Central memory CD8-positive, alpha-beta T cell (primary cell): ENCODE measurements at places on chromosomes 1 and 21.

DNA sequence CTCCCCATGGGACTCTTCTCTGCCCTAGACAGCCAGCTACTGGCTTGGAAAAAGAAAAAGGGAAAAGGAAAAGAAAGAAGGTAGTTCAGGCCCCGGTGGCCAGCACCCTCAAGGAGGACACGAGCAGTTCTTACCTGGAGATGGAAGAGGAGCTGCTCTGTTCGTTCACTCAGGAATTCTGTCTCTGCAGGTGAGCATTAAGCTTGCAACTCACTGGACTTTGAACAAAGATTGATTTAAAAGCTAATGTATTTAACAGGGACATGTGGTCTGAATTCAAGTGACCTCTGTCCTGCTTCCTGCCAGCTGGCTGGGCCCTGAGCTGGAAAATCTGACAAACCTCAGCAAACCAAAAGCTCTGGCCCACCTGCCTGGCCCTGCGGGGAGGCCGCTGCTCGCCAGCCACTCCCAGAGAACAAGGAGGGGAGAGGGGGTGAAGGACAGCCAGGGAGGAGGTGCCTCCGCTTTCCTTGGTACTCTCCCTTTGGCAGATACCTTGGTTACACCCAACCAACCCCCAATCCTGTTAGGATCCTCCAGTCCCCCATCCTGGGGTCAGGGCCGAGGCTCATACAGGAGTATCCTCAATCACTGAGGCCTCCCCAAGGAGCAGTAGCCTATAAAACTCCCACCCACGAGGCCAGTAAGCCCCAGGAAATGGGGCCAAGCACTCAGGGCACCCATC is at the start of gene PDZK1:
Gene PDZK1 (minus strand): TSS at position 186 of the 685 bp plus-strand sequence. CDS start 19,347 bp downstream, outside the sequence.
- DNase-seq: no peak
- H3K27me3 ChIP-seq: no peaks in the 10 kb centered on the region
- no peaks in the 10 kb centered on the region for H3K4me1 ChIP-seq
- no peak within 1 kb of the TSS for H3K27ac ChIP-seq

DNA sequence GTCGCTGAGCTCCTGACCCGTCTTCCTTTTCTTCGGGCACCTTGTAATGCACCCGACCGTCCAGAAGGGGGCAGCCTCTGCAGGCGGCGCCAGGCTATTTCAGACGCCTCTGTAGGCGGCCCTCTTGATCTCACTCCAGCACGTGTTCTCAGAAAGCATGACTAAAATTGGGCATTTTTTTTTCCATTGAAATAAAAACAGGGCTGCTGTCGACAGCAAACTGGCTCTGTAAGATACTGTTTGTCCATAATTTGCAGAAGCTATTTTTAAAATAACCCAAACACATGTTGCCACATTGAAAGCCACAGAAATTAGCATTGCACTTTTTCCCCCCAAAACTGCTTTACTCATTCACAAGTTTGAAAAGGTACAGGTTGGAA is 78.0 kb downstream of the STUM start:
- peaks cover 15% of the 10 kb centered on the region for H3K36me3 ChIP-seq
- H3K4me1 ChIP-seq: peaks cover 19% of the 10 kb centered on the region
- peak; percentile 61 for DNase-seq
- peak overlapping the region; percentile 47 for H3K4me3 ChIP-seq
- H3K27ac ChIP-seq: peak overlapping the region; percentile 49

DNA sequence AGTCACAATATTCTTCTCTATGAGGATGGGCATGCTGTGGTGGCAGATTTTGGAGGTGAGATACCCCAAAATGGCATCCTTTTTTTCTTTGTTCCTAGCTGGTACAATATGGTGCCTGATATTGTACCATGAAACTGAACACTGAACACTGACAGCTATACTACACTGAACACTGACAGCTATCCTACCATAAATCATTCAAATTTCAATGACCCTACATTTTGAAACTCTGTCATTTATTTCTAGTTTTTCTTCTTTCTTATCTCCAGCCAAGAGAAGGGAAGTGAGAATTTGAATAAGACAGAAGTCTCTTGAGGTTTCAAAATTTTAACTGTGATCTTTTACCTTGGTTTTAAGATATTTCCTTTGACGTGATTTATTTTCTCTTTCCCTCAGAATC is 76.3 kb downstream of the LRRC53 start:
- H3K27ac ChIP-seq: no peak overlapping the region
- H3K4me1 ChIP-seq: no peaks in the 10 kb centered on the region
- H3K4me3 ChIP-seq: no peak overlapping the region
- no peak for DNase-seq
- H3K27me3 ChIP-seq: no peaks in the 10 kb centered on the region

- H3K36me3 ChIP-seq: no peaks in the 10 kb centered on the region
- H3K27ac ChIP-seq: no peak overlapping the region
- no peak overlapping the region for H3K4me3 ChIP-seq
- H3K27me3 ChIP-seq: no peaks in the 10 kb centered on the region
These were observed 344.6 kb upstream of the LYPLAL1 start for GRCh38 chr1:218829097-218829496.
